ENCODE measurements at places on chromosomes 4 and X. TPM values are rescaled to one million over a fixed set of nuclear protein-coding genes. Genes with fewer than 3 reads are reported as not detected.

DNA sequence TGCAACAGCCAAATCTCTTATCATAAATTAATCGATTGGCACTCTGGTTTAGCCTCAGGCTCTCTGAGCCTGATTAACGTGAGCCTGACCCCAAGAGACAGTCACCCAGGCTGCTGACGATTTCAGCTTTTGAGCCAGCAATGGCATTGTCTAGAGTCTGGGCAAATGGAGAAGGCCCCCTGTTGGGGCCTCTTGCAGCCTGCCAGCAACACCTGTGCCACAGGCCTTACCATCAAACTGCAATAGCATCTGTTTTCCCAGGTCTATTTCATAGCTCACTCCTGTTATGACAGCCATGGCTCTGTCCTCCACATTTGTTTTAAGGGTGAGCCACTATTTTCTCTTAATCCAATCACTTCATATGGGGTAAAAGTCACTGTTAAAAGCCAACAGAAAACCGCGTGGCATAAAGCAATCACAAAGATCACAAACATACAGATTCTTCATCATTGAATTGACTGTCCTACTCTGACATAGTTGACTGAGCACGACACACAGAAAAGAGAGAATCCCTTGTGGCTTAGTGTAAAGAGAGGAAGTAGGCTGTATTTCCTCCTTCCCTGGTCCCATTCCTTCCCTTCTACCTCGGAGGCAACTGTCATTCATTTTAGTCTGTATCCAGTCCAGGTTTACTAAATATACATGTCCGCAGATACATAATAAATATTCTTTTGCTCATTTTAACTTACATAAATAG, 47.8 kb downstream of the SLC9A7 start:
- no peak for DNase-seq

- no peak for DNase-seq
These were observed 56.0 kb upstream of the MID1 start for GRCh38 chrX:10676235-10676957.

GRCh38 chr4:150949943-150950342, 65.1 kb downstream of the LRBA start:
- DNase-seq: no peak

DNA sequence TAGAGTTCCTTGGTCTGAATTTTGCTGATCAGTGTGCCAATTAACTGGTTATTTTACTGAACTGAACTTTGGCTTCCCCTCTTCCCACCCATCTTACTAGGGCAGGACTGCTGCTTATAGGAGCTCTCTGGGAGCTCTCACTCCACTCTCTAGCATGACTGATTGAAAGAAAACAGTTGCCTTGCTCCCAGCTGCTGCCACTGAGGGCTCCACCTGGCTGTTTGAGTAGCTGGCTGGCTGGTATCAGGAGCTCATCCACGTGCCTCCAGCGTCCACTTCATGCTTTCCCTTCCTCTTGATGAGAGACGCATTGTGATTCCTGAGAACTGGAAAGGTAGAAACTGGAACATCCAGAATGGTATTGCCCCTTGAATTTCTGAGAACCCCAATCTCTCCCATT, 73.0 kb upstream of the KLHL13 start:
- DNase-seq: no peak

Gene KIF4A
- total RNA-seq: 1.7 TPM

Data from thoracic aorta (tissue), 2 donors.